Kidney epithelial cell (primary cell): ENCODE measurements at places on chromosomes 12 and 14. TPM values are rescaled to one million over a fixed set of nuclear protein-coding genes. Genes with fewer than 3 reads are reported as not detected.

TRIM9 gene
- 0.92 and 1.2 TPM in 2 replicates for total RNA-seq

ZBTB42 gene
- total RNA-seq, result 8.4 and 13.8 TPM in 2 replicates

TTC6 gene
- 0.13 and 2.8 TPM in 2 replicates for total RNA-seq

CLEC1B gene
- not detected in 2 replicates for total RNA-seq

DNA sequence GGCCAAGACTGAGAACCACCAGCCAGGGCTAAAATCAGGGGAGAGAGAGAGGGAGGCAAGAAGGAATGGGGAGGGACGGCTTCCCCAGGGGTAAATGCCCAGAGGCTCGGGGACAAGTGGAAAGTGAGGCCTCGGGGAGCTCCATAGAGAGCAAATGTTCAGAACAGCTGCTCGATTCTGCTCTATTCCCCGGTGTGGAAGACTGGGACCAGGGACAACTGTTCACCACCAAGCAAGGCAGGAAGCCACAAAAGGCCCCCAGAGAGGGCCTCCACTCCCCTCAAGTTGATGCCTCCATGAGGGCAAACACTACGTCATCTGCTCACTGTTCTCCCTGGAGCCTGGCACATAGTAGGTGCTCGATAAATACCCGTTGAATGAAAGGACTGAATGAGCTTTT, 53.5 kb downstream of the IRF2BPL start:
- no peak for DNase-seq

- peak; percentile 4 for DNase-seq
Observed at GRCh38 chr12:15368812-15369211, 46.5 kb downstream of the PTPRO start.

GRCh38 chr12:56517854-56518253, 3.8 kb upstream of the RBMS2 start:
- DNase-seq, result no peak

GRCh38 chr12:98852181-98852580, 207.1 kb downstream of the APAF1 start:
- no peak for DNase-seq

GRCh38 chr14:95062220-95062619, 95.1 kb downstream of the DICER1 start:
- no peak for DNase-seq

- DNase-seq, result no peak
Observed at GRCh38 chr12:68370006-68370590, 37.9 kb upstream of the MDM1 start.
